IMR-90 (cell line): ENCODE measurements at places on chromosomes 6 and 20. TPM values are rescaled to one million over a fixed set of nuclear protein-coding genes. Genes with fewer than 3 reads are reported as not detected.

HAO1 gene
- total RNA-seq, result not detected in 2 replicates

LY86 gene
- not detected in 2 replicates for total RNA-seq

SNAI1 gene
- total RNA-seq, result 0.54 and 0.83 TPM in 2 replicates

ZBTB46 gene
- 14.9 and 15.3 TPM in 2 replicates for total RNA-seq

RAB44 gene
- total RNA-seq, result not detected in 2 replicates

TFAP2D gene
- not detected in 2 replicates for total RNA-seq

CTCFL gene
- not detected in 2 replicates for total RNA-seq

C4B gene
- total RNA-seq, result 0.54 and 0.56 TPM in 2 replicates

VSX1 gene
- not detected in 2 replicates for total RNA-seq

ZNF165 gene
- total RNA-seq, result 0.28 and 0.36 TPM in 2 replicates

DNA sequence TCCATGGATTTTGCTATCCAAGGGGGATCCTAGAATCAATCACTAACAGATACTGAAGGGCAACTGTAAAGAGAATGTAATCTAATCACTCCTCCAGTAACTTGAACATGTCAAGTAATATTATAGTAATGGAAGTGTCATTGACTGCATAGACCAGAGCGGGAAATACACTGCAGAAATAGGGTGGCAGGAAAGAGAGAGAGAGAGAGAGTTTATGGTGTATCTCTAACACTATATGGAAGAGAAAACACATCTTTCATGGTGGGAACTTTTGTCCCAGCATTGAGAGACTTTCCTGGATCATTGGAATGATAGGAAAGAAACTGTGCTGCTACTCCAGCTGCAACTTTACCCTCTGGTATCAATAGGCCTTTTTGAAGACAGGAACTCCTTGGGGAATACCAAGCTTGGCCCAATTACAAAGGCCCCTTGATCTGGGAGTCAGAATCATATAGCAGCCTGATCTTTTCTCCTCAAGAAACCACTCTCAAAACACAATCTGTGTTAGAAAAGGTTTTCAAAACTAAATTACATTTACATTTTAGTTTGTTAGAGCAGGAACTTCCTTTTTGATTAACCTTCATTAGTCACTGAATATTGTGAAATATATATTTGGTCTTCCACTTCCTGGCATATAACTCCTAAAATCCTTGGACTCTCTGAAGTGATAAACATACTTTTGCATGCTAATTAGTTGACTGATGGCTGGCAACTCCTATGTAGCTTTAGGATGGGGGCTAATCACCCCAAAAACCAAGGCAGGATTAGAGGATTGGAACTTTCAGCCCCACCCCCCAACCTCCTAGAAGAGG is 29.5 kb upstream of the RNGTT start:
- no peak for DNase-seq

GRCh38 chr6:26170951-26171841 is 84.0 kb downstream of the HFE start:
- DNase-seq, result no peak

DNA sequence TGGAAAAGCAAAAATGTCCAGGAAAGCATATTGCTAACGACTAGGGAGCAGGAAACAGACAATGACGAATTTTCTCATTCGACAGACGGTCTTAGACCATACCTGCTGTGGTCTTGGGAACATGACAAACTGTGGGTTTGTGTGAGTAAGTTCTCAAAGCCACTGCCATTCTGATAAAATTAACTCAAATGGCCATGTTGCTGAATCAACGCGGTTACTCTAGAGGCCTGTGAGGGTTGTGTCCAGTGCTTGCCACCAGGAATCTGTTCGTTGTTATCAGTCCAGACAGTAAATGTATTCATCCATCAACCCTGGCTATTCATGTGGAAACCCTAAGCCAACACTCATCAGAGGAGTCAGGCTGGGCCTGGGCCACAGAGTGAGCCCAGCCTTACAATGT is 124.3 kb downstream of the MYLK4 start:
- peak; percentile 47 for DNase-seq

- DNase-seq, result no peak
Measured at GRCh38 chr6:138487102-138487604, 12.1 kb downstream of the NHSL1 start.

DNA sequence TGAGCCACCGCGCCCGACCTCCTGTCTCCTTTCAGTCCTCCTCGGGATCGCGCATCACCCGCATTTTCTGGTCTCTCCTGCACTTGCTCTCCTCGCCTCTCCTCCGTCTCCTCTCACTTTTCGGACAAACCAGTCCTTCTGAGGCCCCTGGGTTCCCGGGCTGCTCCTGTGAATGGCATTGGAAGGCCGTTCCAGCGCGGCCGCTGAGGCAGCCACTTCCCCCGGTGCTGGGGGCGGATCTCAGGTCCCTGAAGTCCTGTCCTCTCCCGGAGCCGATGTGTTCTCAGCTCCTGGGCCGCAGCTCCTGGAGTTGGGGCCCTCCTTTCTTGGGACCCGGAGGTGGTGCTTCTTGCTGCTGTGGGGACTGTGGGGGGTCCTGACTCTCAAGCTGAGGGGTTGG is 803 bp downstream of the MICB start:
- no peak for DNase-seq

DNA sequence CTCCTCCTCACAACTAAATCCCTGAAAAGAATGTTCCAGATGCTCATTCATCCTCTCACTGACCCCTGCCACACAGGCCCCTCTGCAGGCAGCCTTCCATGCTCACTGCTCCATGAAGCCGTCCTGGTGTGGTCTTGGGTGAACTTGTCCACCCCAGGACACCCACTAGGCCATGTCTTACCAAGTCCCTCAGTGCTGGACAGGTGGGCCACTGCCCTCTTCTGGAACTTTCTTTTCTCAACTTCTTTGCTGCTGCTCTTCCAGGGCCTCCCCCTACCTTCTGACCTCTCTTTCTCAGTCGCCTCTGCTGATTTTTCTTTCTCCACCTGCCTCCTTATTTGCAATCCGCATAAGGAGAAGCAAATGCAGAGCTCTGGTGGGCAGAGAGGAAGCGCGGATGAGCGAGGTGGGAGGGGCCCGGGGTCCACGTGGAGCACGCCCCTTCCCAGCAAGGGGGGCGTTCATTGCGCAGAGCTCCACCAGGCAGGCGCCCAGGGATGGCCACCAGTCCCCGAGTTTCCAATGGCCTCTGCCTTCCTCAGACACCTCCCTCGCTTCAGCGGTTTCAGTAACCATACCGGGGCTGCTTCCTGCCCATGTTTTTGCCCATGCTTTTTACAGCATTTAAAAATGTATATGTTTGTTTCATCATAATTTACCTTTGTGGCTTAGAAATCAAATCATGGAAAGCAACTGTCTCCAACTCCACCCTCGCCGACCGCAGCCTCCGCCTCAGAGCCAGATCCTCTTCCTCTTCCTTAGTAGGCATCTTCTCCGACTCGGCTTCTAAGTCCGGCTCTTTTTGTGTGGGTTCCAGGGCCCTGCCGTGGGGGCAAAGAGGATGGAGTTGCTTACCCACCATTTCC is 129.6 kb downstream of the ZDHHC14 start:
- no peak for DNase-seq

DNA sequence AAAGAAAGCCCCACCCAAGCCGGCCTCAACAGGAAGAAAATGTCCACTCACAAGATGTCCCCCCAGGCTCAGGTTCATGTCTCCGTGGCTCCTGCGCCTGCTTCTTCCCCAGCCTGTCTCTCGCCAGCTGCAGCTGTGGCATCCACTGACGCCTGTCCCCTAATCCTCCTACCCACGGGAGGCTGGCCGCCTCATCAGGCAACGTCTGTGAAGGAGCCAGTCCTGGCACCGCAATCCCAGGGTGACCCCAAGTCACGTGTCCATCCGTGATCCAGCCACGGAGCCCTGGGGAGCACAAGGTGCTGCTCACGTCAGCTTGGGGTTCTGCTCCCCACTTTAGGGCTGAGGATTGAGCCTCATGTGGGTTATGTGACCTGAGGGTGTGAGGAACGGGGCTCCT is 640.3 kb downstream of the CDH26 start:
- DNase-seq, result no peak

GRCh38 chr20:31633339-31633914 is 4.3 kb upstream of the COX4I2 start:
- DNase-seq, result peak; percentile 76

DNA sequence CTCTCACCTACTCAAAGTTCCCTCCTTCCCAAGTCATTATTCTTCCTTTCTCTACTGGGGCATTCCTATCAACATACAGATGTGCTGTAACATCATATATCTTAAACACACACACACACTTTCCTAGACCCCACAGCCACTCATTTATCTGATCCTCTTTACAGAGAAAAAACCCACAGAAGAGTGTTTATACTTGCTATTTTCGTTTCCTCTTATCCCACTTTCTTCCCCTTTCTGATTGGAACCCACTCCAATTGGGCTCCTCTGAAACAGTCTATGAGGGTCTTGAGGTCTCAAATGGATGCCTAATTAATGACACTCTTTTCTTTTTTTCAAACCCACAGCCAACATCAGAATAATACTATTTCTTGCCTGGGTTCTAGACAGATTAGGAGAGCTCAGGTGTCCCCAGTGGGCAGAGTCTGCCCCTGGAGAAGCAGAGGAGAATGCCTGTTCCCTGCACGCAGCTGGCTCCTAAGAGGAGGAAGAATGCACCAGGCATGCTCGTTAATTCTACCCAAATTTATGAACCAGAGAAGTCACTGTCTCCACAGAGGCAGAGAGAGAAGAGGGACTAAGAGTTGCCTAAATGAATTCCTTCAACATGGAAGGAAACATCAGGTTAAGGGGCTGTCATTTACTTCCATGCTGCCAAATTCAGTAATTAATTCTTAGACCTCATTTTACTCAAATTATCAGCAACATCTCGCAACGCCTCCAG is 65.9 kb downstream of the CRYBG1 start:
- no peak for DNase-seq

DNA sequence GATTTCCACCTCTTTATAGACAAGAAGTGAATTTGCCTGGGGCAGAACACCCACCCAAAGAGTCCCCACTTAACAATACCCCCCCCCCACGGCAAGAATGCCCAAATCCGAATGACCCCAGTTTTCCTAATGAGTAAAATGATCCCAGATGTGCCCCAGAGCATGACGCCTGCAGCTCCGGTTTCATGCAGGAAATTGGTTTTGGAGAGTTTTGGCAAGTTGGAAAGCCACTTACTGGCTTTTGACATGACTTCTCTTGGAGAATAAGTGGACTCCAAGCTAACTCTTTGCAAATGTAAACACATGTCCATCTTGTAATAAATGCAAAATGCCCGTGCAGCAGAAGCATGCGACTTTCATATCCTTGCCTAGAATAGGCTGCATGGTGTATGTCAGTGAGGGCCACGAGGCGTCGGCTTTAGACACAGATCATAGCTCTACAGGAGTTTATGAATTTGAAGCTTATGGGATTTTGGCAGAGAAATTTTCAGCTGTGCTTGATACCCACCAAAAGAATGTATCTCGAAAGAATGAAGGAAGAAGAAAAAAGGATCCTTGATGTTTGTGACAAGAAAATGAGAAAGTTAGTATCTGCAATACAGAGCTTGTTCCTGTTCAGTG is 24.2 kb downstream of the EDN3 start:
- DNase-seq, result no peak

- DNase-seq, result no peak
Measured at GRCh38 chr6:80433010-80433672, 326.7 kb downstream of the BCKDHB start.

- no peak for DNase-seq
Measured at GRCh38 chr6:22284666-22285065, 12.2 kb downstream of the PRL start.

- DNase-seq, result peak; percentile 26
Measured at GRCh38 chr6:16836144-16836981, 75.1 kb upstream of the ATXN1 start.

GRCh38 chr6:39344821-39345280 is 22.3 kb upstream of the KCNK16 start:
- no peak for DNase-seq

- no peak for DNase-seq
Measured at GRCh38 chr6:106976270-106976669, 1.7 kb upstream of the CD24 start.

- DNase-seq, result no peak
Measured at GRCh38 chr6:24988562-24988961, 52.8 kb upstream of the RIPOR2 start.

DNA sequence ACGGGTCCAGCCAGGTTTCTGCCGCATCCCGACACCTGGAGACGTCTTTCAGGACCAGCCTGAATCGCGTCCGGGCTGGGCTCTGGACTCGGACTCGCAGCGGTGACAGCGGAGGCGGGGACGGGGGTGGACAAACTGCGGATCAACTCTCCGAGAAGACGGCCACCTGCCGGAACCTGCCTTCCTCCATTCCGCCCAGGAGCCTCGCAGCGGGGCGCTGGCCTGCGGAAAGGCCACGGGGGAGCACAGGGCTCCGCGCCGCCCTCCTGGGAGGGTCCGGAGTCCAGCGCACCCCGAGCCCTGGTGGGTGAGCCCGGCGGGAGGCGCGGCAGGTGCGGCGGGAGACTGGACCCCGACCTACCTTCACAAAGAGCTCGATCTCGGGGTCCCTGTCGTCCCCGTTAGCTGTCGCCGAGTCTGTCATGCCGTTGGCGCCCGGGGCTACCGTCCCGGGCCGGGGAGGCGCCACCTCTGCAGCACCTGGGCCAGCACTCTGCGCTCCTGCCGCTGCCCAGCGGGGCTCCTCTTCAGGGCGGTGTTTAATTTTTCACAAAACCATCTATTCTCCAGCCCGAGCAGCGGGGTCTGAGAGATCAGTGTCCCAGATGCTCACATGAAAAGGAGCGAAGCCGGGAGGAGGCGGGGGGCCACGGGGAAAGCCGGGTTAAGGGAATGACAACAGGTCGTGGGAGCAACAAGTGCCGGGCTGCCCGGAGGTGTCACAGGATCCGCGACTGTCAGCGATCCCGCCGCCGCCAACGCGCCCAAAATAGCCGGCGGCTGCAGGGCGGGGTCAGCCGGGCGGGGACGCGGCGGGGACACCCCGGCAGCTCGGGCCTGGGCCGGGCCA is at the start of gene CLIC5:
Gene CLIC5 (minus strand): TSS at position 742 of the 850 bp plus-strand sequence. CDS start 318 bp downstream, at position 424.
- DNase-seq, result no peak

DNA sequence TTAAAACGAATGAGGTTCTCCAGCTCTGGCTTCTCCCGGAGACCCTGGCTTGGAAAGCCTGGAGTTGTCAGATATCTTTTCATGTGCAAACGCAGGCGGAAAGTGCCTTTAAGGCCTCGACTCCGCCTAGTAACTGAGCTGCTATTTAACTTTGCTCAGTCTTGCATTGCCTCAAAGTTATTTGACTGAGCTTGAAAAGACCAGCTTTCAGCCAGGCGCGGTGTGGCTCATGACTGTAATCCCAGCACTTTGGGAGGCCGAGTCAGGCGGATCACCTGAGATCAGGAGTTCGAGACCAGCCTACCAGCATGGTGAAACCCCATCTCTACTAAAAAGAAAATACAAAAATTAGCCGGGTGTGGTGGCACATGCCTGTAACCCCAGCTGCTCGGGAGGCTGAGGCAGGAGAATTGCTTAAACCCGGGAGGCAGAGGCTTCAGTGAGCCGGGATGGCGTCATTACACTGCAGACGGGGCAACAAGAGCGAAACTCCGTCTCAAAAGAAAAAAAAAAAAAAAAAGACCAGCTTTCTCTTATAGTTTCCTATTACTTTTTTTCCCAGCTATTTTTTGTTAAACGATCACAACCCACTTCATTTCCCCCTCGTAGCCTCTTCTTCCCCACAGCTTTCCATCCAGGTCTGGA is 1.9 kb downstream of the GCNT2 start:
- DNase-seq, result no peak

GRCh38 chr20:17497821-17498580 is 33.2 kb downstream of the BFSP1 start:
- peak; percentile 45 for DNase-seq

- no peak for DNase-seq
Measured at GRCh38 chr6:108661982-108662381, 101.3 kb downstream of the FOXO3 start.

GRCh38 chr6:134512981-134513391 is 195.1 kb upstream of the SGK1 start:
- DNase-seq, result peak; percentile 31

GRCh38 chr6:106670236-106670635 is 40.9 kb downstream of the QRSL1 start:
- no peak for DNase-seq

GRCh38 chr20:59455402-59456341 is 148.7 kb upstream of the PHACTR3 start:
- peak; percentile 10 for DNase-seq
